Stimulated activated CD4-positive, alpha-beta T cell treated with anti-CD3 and anti-CD28 coated beads, Interleukin-1b, Interleukin-23, amount 100 ng/mL, for 1 hour (primary cell): ENCODE measurements at places on chromosomes 6 and 20.

GRCh38 chr20:11195169-11195568 is 521.4 kb upstream of the JAG1 start:
- DNase-seq = no peak

DNA sequence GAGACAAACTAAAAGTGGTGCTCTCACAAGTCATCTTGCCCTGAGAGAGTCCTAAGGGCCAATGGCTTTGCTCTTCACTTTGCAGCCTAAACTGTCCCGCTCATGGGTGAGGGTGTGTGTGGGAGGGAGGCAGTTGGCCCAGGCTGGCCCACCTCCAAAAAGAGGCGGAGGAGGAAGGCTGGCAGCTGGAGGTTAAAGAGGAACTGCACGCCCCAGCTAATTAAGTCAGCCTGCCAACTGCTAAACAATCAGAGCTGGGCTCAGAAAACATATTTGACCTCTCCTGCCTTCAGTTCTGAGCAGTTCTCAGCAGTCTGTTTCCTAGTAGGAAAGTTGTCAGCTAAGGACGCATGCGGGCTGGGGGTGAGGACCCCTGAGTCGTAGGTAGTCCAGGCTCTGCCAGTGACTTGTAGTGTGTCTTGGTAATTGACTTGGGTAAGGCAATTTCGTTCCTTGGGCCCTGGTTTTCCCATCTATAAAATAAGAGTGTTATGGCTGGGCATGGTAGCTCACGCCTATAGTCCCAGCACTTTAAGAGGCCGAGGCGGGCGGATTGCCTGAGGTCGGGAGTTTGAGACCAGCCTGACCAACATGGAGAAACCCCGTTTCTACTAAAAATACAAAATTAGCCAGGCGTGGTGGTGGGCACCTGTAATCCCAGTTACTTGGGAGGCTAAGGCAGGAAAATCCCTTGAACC is 17.0 kb downstream of the GSS start:
- DNase-seq = no peak

DNA sequence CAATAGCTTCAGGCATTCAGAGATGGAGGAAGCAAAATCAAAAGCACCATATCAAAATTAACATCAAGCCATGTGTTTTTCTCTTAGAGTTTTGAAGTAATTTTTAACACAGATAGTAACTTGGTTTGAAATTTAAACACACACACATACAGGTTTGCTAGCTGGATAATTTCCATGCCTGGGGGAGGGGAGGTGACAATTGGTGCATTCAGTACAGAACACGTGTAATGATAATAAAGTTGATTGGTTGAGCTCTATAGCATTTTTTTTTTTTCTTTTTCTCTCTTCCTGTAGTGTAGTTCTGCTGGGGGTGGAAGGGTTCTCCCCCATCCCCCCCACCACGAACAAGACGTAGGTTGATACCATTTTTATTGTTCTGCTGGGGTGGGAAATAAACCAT is 564.8 kb downstream of the LMBRD1 start:
- DNase-seq = no peak

DNA sequence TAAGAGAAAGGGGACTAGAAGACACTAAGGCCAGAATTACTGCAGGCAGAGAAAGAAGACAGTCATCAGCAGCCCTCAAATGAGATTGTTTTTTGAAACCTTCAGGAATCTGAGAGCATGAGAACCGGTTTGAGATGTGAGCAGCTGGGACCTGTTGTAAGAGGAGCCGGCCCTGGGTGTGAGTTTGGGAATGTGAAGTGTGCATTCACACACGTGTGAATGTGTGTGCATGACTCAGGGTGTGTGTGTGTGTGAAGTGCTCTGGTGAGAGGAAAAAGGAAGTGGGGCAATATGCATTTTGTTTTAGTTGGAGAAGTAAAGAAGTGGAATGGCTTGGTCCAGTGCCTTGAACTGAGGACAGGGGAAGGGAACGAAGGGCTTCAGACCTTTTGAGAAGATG is 4.3 kb downstream of the SCUBE3 start:
- DNase-seq = no peak

- DNase-seq = no peak
Observed at GRCh38 chr6:79797163-79797764, 150.1 kb downstream of the ELOVL4 start.

DNA sequence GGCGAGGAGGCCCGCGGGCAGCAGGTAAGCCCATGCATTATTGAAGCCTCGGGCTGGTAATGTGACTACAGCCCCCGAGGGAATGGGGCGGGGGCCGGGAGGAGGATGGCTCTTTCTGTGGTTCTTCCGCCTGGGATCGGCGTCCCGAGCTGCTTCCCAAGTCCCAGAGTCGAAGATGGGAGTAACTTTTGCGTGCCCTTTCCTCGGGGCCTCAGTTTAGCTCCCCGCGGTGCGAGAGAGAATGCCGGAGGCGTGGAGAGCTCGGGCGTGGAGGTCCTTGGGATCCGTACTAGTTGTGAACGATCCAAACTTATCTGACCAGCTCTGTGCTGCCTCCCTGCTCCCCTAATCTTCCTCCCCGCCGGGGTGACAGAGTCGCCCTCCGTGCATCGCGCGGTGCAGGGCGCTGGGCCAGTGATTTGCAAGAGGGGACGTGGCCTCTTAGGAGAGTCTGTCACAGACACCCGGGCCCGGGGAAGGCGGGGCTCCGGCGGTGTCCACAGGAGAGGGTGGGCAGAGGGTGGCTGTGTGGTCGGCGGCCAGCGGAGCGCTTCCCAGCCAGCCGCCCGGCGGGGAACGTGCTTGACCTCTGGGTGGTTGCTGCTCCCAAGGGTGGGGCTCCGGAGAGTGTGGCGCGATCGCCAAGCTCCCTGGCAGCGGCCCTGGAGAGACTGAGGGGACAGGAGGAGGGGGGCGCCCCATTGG is 815 bp downstream of the UTRN start:
- DNase-seq = no peak

DNA sequence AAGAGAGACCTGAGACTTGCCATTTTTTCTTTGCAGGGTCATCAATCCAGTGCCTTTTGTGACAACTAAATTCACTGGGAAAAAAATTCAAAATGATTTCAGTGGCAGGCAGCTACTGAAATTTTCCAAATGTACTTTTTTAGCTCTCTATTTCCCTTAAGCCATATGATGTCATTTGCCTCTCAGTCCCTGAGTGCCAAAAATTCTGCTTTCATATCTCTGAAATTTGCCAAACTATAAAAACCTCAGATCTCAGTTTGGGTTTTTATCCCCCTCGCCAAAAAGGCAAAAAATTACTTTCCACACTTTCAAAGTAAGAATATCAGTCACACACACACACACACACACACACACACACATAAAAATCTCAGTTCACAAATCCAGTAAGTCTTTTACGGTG is 651.3 kb upstream of the ARID1B start:
- no peak for DNase-seq

- DNase-seq = no peak
Observed at GRCh38 chr20:14360416-14360815, 23.0 kb upstream of the FLRT3 start.

GRCh38 chr6:20565342-20565741 is 31.1 kb downstream of the CDKAL1 start:
- DNase-seq = no peak

DNA sequence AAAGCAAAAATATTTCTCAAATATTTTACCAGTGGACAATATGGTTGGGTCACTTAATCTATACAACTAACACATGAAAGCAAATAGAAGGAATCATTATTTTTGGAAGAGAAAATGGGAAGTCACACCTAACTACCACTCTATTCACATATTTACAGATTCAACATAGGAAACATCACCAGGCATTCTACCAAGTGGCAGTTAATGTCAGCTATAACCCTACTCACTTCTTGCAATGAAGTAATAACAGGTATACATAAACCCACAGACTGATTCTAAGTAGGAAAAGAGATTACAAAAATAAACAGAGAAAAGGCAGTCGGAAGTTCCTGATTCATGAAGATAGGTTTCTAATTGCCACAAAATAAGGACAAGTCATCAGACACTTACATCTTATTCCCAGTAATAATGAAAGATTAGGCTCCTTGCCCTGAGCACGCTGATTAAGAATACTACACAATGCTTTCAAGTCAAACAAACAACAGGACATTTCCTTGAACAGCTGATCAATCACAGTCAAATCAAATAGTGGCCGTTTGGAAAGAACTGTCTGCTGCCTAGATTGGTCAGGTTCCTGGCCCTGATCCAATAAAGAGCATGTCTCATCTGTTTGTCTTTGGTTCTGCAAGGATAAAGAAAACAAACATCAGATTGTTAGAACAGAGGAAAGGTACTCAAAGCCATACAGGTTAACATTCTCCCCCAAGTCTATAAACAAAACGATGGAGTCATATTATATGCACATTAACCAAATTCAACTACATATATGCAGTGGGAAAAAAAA is 79.2 kb upstream of the PLN start:
- no peak for DNase-seq

- DNase-seq = no peak
Observed at GRCh38 chr20:55394592-55394991, 610.7 kb downstream of the CBLN4 start.

- no peak for DNase-seq
Observed at GRCh38 chr20:47380481-47380880, 24.0 kb upstream of the ZMYND8 start.

GRCh38 chr20:64156136-64156885 is 7.9 kb upstream of the MYT1 start:
- DNase-seq = no peak

- no peak for DNase-seq
Observed at GRCh38 chr20:51876313-51876940, 74.1 kb upstream of the SALL4 start.

DNA sequence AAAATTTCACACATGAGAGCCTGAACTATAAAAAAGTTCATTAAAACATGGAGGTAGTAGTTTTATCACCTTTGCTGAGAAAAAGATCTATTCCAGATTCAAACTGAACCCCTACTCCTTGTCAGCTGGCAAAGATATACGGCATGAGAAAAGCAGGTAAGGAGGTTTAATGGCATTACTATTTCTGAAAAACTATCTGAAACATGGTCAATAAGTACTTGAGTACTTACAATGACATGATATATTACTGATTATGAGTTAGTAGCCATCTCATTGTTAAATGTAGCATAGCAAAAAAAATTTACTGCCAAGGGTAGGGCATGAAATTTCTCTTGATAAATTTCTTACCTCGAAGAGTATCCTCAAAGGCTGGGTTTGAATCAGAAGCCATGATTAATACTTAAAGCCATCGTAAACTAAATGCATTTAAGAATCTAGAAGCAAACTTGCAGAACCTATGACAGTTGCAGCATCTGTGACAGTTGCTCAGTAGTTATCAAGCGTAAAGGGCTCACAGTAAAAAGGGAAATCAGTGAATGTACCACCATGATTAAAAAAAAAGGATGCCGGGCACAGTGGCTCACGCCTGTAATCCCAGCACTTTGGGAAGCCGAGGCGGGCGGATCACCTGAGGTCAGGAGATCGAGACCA is 8.7 kb downstream of the SLC17A5 start:
- no peak for DNase-seq

- DNase-seq = no peak
Observed at GRCh38 chr20:57844626-57845596, 135.1 kb upstream of the PMEPA1 start.

DNA sequence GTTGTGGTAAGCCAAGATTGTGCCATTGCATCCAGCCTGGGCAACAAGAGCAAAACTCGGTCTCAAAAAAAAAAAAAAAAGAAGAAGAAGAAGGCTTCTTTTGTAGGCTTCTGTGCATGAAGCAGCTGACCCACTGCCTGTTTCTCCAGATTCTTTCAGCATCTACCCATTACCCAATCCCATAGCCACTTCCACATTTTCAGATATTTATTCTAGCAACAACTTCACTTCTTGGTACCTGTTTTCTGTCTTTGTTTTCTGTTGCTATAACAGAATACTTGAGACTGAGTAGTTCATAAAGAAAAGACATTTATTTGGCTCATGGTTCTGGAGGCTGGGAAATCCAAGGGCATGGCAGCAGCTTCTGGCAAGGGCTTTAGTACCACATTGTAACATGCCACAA is 95.3 kb upstream of the SGK1 start:
- DNase-seq = no peak

GRCh38 chr20:53652090-53652858 is 58.6 kb upstream of the ZNF217 start:
- no peak for DNase-seq

DNA sequence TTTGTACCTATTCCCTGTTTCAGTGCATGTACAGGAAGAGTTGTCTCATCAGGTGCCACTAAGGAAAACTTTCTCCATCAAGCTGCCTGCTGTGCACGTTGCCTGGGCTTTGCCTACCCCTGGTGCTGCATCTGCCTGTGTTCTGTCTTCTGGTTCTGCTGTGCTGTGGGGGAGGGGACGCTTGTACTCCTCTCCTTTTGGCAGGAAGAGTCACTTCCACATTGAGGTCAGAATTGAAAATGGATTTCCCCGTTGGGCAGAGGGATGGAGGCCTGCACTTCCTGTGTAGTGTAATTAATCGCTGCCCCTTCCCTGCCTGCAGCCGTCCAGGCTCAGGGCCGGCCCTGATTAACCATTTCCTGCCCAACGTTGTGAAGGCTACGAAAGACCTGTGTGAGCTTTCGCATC is 153.3 kb downstream of the SCML4 start:
- no peak for DNase-seq

DNA sequence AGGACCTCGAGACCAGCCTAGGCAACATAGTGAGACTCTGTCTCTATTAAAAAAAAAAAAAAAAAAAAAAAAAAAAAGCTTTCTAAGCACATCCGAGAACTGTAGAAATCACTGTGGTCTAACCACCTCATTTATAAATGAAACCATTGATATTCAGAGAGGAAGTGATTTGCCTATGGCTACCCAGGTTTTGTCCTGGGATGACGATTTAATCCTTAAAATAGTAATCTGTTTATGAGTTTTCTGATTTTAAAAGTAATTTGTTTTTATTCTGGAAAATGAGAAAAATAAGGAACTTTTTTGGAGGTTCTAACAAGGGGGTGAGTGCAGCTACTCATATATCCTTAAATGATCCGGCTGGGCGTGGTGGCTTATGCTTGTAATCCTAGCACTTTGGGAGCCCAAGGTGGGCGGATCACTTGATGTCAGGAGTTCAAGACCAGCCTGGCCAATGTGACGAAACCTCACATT is 6.5 kb upstream of the BTN3A2 start:
- no peak for DNase-seq

- DNase-seq = no peak
Observed at GRCh38 chr6:113558431-113558830, 298.7 kb upstream of the MARCKS start.

DNA sequence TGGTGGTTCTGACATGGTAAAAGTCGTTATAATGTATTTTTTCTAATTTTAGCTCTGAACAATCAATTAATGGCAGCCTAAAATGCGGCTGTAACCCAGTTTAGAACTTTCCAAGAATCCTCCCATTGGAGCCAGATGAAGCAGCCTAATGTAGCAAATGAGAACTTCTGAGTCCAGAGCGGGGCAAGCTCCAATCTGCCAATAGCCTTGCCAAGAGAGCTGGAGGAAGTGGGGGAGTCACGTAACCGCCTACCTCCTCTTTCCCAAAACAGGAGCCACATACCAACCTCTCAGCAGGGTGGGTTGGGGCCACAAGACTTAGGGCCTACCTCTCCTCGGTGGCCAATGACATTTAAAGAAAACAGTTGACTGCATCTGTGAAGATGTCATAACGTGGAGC is 230.6 kb downstream of the SOD2 start:
- no peak for DNase-seq

- no peak for DNase-seq
Observed at GRCh38 chr6:33947916-33948594, 144.3 kb upstream of the MLN start.
